ENCODE measurements at places on chromosomes 3 and 15.

DNA sequence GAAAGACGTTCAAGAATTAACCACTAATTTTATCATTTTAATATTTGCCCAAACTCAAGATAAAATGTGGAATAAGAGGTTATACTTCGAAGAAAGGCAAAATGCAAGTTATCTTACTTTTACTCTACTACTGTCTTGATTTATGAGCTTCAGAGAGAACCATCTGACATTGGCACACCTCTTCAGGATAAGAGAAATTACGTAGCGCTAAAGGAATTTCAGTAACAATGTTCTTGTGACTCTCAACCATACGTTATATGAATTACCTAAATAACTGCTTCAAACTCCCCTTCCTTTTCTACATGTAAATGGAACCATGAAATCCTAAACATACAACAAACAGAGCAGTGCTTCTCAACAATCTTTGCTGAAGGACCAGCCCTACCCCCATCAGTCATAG lies 96.8 kb downstream of the ZNF385D start:
- no peak for DNase-seq

GRCh38 chr15:74263466-74263865 lies 27.3 kb downstream of the CCDC33 start:
- DNase-seq = no peak

DNA sequence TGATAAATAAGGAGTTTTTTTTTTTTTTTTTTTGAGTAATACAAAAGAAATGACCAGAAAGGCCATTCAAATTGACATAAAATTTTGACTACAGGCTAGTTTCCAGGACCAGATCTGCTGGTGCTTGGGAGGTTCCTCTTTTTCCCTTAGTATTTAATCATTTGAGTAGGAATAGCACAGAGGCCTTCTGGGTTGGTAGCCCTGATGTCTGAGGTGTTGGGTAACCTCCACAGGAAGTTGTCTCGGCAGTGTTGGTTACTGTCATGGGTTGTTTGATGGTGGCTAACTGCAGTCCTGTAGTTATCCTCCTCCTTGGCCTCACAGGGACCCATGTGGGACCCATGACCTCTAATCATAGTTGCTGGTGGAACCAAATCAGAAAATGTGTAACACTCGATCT lies 91.1 kb downstream of the USP13 start:
- no peak for DNase-seq

- DNase-seq = no peak
Measured at GRCh38 chr3:197367081-197367780, 68.8 kb upstream of the DLG1 start.

- no peak for DNase-seq
Measured at GRCh38 chr3:186464424-186465093, 79.6 kb downstream of the CRYGS start.

GRCh38 chr3:152818027-152818426 lies 16.9 kb upstream of the P2RY1 start:
- no peak for DNase-seq

DNA sequence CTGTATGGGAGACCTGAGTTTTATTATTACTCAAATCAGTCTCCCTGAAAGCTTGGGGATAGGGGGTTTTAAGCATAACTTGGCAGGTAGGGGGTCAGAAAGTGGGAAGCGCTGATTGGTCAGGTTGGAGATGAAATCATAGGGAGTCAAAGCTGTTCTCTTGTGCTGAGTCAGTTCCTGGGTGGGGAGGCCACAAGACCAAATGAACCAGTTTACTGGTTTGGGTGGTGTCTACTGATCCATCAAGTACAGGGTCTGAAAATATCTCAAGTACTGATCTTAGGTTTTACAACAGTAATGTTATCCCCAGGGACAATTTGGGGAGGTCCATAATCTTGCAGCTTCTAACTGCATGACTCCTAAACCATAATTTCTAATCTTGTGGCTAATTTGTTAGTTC lies 17.8 kb upstream of the IQCF6 start:
- no peak for DNase-seq

GRCh38 chr3:146883288-146883687 lies 278.1 kb upstream of the PLSCR5 start:
- no peak for DNase-seq

- DNase-seq = no peak
Measured at GRCh38 chr3:26963361-26963743, 340.8 kb downstream of the LRRC3B start.

DNA sequence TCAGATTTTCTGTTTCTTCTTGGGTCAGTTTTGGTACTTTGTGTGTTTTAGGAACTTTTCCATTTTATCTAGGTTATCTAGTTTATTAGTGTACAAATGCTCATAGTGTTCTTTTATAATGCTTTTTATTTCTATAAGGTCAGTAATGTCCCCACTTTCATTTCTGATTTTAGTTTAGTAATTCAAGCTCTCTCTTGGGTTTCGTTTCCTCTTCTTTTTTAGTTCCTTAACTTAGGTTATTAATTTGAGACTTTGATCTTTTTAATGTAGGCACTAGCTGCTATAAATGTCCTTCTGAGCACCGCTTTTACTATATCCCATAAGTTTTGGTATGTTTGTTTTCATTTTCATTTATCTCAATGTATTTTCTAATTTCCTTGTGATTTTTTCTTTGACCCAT lies 27.0 kb upstream of the CD200R1L start:
- DNase-seq = no peak

DNA sequence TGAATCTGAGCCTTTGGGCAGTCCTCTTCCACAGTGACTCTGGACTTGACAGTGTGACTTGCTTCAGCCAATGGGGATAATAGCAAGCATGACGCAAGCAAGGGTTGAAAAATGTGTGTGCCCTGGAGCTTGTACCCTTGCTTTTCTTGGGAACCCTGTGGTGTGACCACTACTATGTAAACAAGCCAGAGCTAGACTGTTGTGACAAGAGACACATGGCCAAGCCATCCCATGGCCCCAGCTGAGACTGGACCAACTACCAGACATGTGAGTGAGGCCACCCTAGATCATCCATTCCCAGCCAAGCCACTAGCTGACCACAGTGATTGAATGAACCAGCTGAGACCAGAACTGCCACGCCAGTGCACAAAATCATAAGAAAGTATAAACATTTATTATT lies 11.8 kb downstream of the MYO1E start:
- DNase-seq = no peak

- DNase-seq = no peak
Measured at GRCh38 chr3:20572473-20572872, 386.5 kb upstream of the SGO1 start.

DNA sequence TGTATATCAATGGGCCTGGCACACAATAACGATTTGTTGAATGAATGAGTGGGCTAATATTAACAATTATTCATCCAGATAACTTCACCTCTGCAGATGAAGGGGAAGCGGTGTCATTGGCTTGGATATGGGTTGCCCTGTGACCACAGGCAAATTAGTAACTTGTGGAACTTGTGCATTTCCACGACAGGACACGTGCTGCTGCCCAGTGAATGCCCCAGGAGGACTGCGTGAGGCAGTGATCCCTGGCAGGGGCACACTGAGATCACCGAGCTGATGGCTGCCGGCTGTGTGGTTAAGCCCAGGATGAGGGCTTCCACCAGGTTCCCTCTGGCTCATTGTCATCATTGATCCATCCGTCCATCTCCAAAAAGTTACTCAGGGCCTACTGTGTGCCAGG lies 84.1 kb upstream of the HACD2 start:
- no peak for DNase-seq

DNA sequence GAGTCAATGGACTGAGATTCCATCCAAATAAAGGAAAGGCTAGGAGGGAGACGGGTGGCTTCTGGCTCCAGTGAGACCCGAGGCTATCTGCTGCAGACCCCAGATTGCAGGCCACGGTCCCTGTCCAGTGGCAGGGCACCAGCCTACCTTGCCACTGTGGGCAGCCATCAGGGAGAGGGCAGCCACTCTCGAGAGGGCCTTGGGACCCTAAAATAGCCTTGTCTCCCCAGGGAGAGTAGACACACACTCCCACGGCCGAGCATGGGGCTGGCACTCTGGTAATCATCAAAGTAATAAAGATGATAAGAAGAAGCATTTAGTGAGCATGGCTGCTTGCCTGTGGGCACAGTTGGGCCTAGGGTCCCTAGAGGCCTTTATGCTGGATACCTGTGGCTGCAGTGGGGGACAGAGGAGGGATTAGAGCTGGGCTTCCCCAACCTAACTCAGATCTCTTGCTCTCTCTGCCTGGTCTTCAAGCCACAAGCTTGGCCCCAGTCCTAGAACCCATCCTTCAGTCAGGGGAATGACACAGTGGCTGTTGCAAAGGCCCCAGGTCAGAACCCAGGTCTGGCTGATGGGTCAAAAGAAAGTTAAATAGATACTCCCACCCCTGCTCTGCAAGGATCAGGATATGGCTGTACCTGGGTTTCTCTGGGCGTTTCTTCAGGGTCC lies 9.2 kb upstream of the VIPR1 start:
- DNase-seq = peak; percentile 4

- no peak for DNase-seq
Measured at GRCh38 chr3:22606938-22607337, 596.2 kb upstream of the UBE2E2 start.

- DNase-seq = no peak
Measured at GRCh38 chr3:51604212-51604611, 65.7 kb downstream of the RAD54L2 start.

DNA sequence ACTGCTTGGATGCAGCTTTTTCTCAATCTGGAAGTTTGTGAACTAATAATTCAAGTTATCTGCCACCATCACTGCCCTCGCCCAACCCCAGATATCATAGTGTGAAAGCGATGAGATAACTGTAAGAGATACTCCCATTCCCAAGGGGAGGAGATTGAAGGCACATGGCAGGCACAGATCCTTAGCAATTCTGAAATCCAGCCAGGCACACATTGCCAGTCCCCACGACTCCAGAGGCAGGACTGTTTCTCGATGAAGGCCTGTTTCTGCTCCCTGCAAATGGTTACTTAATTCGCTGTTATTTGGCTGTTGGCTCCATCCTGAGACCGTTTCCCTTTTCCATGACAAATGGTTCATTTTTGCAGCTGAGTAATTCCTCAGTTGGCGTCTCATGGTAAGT lies 63.2 kb upstream of the NEDD4 start:
- no peak for DNase-seq

GRCh38 chr3:128679338-128679737 lies 28.7 kb upstream of the RPN1 start:
- no peak for DNase-seq

DNA sequence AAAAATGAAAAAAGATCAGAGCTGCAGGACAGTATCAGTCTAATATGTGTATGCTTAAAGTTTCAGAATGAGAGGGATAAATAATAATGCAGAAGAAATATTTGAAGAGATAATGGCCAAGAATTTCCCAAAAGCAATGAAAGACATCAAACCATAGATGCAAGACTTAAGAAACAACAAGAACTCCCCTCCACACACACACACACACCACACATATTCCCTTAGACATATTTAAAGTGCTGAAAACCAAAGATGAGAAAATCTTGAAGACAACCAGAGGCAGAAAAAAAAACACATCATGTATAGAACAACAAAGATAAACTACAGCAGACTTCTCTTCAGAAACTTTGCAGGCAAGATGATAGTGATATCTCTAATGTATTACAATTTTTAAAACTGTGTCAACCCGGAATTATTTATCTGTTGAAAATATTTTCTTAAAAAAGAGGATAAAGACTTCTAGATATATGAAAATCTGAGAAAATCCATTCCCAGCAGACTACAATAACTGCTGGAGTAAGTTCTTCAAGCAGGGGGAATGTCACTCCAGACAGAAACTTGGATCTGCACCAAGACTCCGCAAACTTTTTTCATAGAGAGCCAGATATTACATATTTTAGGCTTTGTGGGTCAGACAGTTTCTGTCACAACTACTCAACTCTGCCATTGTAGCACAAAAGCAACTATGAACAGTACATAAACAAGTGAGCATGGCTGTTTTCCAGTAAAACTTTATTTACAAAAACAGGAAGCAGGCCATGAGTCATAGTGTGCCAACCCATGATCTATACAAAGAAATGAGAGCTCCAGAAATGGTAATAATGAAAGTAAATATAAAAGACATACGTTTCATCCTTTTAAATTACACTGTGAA lies 223.4 kb upstream of the CGNL1 start:
- no peak for DNase-seq

GRCh38 chr3:99925584-99926230 lies 108.0 kb downstream of the CMSS1 start:
- no peak for DNase-seq

DNA sequence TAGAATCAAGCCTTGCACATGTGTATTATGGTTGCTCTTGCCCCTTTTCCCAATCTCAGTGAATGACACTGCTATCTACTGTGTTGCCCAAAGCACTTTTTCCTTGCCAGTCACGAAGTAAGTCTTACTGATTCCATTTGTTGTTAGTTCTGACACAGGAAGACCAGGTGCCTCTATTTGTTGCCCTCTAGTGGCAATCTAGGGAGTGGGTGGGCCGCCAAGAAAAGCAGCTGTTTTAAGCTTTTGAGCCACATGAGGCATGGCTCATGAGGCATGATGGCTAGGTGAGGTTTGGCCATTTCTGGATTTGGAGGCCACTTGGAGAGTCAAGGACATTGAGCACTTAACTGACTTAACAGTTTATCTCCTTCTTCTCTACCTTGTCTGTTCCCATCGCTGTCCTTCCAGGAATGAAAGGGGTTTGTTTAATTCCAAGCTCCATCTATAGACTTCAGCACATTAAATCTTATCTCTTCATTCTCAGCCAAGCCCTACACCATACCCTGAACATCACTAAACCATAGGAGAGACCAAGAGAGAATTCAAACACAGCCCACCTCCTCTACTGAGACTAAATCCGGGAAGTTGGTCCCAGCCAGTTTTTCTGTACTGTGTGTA lies 103.1 kb downstream of the HCN4 start:
- DNase-seq = peak; percentile 26

DNA sequence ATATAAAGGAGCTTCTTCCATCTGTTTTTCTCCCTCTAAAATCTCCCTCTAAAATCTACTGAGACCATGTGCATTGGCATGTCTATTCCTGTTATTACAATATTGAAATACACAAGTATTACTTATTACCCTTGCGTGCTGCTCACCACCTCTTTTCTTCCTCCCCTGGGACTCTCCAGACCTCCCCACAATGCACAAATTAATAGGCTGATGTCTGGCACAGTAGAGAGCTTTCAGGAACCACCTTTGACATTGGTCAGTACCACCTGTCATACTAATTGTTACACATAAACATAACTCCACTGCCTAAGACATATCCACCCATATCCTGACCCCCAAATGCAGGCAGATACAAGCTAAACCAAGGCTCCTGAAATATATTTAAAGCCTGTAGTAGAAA lies 722.6 kb downstream of the FHIT start:
- no peak for DNase-seq

All from central memory CD8-positive, alpha-beta T cell (primary cell).